ENCODE measurements at places on chromosomes 7 and 10.

DNA sequence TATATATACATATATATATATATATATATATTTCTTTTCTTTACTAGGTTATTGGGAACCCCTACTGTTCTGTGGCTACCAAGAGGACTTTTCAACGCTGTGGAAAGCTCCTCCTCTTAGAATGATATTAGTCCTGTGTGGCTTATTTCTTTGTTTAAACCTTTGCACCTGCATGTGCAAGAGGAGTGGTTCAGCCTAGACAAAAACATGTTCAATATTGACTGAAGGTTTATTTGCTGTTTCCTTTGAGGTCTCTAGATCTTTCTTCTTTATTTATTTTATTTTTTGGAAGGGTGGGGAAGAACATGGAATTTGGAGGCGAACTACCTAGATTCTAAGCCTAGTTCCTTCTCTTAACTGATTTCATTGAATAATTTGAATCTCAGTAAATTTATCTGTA lies 118.1 kb downstream of the GNAT3 start:
- peak; percentile 21 for DNase-seq

DNA sequence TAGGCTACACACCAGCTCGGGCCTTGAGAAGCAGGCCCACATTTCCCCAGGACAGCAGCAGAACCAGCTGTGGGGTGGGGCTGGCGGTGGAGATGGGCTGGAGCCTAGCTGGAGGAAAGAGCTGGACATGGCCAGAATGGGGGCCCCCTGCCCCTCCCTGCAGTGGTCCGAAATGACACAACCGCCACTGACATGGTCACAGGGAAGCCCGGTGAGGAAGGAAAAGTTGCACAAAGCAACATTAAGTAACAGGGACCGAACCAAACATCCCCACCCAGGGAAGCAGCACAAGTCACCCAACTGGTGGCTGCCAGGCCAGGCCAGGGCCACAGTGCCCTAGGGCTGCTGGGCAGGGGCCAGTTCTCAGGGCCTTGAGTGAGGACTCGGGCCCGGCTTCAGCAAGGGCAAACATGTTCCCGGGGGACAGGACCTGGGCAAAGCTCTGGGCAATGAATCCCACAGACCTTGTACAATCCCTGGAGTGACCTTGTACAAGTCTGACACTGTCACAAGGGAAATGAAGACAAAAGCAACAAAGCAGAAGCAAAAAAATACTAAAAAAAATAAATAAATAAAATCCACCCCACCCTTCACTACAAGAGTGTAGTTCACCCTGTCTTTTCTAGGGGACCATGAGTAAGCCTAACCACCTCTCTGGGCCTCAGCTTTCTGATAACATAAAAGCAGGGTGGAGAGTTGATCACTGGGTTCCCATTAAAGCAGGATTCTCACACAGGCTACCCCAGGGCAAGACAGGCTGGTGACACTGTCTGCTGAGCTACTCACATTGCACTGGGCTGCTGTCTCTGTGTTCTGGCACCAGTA lies 33.0 kb downstream of the PSAP start:
- no peak for DNase-seq

GRCh38 chr7:117485118-117485620 lies 5.3 kb downstream of the CFTR start:
- no peak for DNase-seq

GRCh38 chr7:106926892-106927291 lies 61.8 kb downstream of the PIK3CG start:
- DNase-seq = no peak

GRCh38 chr7:27423821-27424220 lies 181.2 kb downstream of the EVX1 start:
- DNase-seq = no peak

DNA sequence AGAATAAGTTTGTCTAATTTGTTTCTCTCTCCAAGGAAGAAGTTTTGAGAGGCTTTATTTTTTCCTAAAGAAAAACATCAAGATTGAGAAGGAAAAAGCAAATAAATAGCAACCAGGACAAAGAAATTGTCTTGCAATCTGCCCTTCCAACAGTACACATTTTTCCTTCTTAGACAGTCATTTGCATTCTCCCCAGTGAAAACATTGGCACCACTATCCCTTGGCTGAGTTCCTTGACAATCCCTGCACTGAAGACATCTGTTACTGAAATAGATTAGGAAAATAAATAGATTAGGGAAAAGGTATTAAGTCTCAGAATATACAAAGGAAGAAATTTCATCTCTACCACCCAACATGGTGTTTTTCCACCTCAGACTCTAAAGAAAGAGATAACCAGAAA lies 12.2 kb upstream of the TMEM243 start:
- no peak for DNase-seq

DNA sequence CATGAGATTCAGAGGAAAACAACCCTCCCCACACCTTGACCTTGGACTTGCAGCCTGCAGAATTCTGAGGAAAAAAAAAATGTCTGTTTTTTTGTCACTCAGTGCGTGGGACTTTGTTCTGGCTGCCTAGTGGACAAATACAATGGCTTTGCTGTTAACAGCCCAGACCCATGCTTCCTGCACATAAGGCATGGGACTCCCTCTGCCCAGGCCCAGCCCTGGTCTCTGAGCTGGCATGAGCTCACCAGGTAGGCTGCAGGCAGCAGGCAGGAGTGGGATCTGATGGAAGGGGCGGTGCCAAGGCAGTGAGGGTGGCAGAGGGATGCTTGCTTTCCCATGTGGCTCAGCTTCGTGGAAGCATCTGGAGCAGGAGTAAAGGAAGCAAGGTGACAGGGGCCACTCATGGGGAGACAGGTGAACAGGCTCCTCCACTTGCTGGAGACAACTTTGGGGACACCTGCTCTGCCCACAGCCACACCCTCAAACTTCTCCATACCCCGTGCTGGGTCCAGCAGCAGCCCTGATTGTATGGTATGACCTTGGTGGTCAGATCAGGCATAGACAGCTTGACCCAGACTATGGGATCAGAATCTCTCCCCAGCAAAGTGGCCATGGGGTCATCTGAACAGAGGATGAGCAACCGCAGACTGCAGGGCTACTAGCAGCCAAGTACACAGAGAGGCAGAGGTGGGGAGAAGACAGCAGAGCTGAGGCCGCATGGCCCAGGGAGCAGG lies 27.0 kb downstream of the ANXA8 start:
- DNase-seq = no peak

GRCh38 chr10:66931340-66931948 lies 5.6 kb downstream of the LRRTM3 start:
- DNase-seq = no peak

- DNase-seq = no peak
Observed at GRCh38 chr7:134539380-134540004, 9.4 kb upstream of the AKR1B15 start.

DNA sequence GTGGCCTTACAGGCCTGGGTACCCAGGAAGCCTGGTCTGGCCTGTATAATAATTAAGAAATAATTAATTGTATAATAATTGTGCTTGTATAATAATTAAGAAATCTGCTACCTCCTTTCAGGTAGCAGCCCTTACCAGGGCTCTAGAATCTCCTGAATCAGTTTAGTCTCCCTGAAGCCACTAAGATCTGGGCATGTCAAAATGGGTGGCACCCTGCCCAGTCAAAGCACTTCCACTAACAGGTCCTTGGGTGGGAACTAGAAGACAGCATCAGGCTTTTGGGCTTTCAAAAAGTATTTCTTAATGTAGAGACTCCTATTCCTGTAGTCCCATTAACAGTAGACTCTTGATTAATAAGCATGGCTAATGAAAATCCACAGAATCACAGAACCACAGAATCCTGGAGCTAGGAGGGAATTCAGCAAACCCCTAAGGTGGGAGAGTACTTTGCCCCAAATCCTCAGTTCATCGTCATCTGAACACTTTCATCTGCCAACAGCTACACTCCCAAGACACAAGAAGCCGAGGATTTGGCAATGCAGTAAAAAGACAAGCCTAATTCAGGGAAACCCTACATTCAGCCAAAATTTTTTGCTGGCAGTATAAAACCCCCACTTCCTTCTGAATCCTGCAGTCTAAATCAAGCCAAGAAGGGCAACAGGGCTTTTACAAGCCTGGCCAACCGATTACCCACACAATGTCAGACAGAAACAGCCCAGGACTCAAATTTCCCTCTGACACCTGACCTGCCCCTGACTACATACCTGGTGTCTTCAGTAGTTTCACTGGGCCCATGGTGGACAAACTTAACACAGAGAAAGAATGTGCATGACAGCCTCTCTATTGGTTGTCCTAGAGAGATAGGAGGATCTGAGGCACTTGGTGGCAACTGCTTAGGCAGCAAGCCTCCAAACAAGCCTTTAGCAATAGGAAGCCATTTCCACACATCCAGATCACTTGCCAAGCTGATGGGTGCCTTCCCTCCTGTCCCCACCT lies 5.9 kb upstream of the IL6 start:
- no peak for DNase-seq

DNA sequence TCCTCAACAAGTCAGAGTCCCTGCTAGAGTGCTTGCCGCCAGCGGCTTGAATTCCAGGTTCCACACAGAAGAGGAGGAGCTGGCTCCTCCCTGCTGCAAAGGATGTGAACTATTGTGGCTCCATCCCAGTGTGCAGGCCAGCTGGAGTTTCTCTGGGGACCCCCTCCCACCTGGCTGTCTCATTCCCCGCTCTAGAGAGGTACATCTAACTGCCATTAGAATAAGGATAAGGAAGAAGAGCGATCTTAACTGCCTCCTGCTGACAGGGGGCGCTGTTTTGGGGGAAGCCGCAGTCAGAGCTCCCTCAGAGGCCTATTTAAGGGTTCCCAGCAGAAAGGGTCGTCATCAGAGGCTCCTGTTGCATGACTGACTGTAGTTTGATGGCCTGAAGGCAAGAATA lies 40.8 kb upstream of the HECW1 start:
- no peak for DNase-seq

- no peak for DNase-seq
Observed at GRCh38 chr7:5143935-5144903, 45.8 kb upstream of the WIPI2 start.

DNA sequence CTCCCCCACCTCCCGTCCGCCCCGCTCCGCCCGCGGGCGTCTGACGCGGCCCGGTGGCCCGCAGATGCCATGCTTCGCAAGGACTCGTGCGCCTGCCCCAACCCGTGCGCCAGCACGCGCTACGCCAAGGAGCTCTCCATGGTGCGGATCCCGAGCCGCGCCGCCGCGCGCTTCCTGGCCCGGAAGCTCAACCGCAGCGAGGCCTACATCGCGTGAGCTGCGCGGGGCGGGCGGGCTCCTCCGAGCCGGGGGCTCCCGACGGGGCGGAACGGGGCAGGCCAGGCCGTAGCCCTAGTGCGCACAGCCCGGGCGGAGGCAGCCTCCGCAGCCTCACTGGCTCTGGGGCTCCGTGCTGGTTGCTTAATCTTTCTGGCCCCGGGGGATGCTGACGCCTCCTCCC lies 2.8 kb downstream of the ASIC3 start:
- no peak for DNase-seq

- DNase-seq = no peak
Observed at GRCh38 chr10:3074145-3074665, 6.9 kb downstream of the PFKP start.

Data from NCI-H187 (cell line).